ENCODE measurements at places on chromosomes 3 and 15.

DNA sequence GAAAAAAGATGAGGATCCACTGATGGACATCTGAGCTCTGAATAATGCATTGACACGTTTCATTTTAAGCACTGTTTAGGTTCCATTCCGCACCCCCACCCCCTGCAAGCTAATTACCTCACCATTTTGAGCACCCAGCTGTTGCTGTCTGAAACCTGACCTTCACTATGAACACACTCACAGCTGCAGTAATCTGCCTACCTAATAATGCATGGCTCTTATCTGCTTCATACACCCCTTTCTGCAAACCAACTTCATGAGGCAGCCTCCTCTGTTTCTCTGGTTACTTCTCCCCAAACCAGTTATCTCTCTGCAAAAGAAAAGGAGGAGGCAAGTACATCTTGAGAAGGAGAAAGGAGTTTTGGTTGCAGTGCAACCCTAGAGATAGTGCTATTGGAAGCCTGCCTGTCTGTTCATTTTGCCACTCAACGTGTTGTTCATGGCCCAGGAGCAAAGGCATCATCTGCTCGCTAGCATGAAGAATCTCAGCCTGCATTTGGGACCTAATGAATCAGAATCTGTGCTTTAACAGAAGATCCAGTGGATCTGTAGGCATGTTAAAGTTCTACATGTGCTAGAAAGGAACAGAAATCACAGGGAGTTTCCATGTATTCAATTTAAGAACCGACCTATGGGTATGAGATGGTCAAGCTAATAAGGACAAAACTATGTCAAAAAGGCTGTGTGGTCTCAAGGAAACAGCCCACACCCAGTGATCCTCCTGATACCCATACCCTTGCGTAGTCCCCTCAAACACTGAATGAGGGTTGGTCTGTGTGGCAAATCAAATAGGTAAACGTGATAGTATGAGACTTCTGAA is 87.2 kb downstream of the MB21D2 start:
- no peak for DNase-seq

- no peak for DNase-seq
These were observed 3.6 kb upstream of the GNB4 start for GRCh38 chr3:179454887-179455286.

GRCh38 chr3:32502118-32502945 is at the start of gene CMTM6:
Gene CMTM6, minus strand, starts transcription at chr3:32502852. Its CDS starts 107 bp downstream, at chr3:32502745.
- peak; percentile 68 for DNase-seq

GRCh38 chr3:167116120-167116922 is 263.8 kb downstream of the ZBBX start:
- no peak for DNase-seq

DNA sequence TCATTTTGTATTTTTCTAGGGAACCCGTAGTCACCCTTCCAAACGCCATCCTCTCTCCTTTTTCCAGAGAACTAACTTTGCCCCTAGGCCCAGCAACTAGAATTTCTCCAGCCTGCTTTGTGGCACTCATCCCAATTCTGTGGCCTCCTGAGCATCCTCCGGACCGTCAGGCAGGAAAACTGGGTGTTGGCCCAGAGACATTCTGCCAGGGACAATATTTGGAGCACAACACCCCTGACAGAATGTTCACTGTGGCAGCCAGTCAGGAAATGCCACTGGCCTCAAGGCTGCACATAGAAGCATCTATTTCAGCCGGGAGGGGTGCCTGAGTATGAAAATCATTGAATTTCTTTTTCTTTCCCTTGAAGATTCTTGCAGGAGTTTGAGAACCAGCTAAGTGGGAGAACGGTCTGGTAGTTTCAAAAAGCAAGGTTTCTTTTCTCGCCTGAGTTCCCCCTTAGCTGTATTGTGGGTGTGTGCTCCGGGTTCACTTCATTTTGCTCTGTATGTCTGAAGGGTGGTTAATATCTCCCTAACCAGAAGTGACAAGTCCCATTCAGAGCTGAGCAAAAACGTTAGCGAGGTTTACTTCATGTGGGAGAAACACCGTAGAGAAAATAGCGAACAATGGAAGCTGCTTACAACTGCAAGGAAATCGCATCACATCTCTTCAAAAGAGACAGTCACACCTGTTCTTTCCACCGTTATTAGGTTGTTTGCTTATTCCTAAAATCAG is 108.1 kb upstream of the TPM1 start:
- no peak for DNase-seq
